ENCODE measurements at places on chromosomes 16 and 17.

DNA sequence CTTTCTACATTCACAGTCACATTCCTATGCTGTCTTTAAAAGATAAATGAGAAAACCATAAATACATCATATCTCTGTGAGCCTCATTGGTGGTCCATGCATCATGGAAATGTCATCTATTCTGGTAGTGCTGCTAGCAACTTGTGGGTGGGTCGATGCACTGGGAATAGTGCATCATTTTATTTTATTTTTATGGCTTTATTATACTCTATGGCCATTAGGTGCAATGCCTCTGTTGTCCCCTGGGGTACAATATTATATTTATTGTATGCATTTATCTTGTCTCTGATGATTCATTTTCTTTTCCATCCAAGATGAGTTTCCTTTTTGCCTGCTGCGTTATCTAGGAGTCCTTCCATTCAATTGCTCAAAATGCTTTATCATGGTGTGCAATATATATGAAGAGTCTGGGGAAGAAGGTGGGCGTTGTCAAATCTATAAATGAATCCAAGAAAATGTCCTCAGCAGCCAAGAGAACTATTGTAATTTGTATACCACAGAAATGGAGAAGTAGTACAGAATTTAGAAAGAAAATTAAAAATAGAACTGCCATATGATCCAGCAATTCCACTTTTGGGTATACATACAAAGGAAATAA is 324.0 kb downstream of the KCNJ2 start:
- DNase-seq = no peak

- no peak for DNase-seq
Measured at GRCh38 chr17:79835953-79836509, 3.2 kb downstream of the CBX4 start.

DNA sequence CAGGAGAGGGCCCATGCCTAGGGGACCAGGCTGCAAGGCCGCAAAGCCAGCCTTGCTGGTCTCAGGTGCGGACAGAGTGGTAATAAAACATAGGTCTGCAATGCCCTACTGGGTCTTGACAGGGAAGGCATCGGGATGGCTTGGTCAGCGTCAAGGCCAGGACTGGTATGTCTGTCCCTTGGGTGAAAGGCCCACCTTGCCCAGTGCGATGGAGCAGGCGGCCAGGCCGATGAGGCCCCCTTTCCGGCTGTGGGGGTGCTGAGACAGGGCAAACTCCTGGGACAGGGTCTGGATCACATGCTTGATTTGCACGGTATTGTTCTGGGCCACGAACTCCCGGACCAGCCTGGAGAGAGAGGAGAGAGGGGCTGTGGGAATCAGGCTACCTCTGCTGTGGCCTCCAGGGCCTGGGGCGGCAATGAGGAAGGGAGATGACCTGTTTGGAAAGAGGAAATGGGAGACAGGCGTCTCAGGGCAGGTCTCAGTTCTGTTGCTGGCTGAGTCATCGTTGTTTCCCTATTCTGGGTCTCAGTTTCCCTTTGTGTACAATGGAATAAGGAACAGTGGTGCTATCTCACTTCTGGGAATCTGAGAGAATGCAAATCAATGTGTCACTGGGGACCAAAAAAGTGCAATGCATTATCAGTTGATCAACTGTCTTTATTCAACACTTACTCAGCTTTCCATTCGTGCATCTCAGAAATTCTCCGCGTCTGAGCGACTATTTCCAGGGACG is 14.8 kb downstream of the VAC14 start:
- no peak for DNase-seq

DNA sequence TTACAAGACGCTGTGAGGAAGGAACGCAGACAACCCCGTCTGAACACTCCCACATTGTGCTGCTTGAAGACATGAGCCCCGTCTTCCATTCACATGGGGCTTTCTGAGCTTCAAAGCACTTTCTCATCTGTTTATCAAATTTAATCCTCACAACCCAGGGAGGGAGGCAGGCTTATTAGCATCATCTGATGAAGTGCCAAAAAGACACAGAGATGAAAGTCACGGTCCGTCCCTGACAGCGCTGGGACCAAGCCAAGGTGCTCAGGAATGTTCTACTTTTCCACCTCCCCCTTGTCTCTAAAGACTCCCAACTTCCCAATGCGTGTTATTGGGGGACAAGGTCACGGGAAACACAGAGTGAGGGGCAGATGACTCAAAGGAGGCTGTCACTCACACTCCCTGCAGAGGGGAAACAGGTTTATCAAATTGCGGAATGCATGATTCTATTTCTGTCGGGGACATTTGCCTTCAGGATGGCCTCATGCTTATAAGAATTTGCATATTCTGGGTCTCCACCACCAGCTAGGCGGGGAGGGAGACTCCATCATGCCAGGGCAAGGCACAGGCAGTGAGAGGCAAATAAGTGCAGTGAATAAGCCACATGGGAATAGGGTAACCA is 10.7 kb downstream of the XYLT1 start:
- DNase-seq = no peak

DNA sequence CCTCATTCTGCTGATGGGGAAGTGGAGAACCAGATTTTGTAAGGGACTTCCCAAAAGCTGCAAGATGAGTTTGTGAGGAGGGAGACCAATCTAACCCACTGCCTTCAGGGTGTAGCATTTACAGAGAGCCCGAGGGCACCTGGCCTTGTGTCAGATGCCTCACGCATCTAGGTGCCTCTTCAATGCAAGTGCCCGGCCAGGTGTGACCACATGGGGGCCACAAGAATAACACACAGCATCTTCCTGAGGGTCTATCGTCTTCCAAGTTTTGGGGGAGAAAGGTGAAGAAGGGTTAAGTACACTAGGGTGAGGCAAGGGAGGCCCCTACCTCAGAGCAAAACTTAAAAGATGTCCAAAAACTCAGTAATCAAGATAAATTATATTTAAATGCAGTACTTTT is 401.7 kb upstream of the CDH5 start:
- no peak for DNase-seq

DNA sequence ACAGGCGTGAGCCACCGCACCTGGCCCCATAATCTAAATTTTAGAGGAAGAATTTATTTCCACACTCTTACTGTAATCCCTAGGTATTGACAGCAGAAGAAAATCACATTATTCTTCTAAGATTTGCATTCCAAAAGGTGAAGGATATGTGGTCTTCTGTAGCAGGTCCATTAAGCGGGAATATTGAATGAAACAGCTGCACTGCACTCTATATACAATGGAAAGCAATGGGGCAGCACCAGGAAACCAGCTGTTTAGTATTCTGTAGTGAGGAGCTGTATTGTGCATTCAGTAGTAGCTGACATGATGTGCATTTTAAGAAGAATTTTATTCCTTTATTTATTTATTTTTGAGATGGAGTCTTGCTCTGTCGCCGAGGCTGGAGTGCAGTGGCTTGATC is 49.6 kb downstream of the PSMD12 start:
- DNase-seq = no peak

- no peak for DNase-seq
Measured at GRCh38 chr16:46920402-46921068, 36.4 kb downstream of the GPT2 start.

DNA sequence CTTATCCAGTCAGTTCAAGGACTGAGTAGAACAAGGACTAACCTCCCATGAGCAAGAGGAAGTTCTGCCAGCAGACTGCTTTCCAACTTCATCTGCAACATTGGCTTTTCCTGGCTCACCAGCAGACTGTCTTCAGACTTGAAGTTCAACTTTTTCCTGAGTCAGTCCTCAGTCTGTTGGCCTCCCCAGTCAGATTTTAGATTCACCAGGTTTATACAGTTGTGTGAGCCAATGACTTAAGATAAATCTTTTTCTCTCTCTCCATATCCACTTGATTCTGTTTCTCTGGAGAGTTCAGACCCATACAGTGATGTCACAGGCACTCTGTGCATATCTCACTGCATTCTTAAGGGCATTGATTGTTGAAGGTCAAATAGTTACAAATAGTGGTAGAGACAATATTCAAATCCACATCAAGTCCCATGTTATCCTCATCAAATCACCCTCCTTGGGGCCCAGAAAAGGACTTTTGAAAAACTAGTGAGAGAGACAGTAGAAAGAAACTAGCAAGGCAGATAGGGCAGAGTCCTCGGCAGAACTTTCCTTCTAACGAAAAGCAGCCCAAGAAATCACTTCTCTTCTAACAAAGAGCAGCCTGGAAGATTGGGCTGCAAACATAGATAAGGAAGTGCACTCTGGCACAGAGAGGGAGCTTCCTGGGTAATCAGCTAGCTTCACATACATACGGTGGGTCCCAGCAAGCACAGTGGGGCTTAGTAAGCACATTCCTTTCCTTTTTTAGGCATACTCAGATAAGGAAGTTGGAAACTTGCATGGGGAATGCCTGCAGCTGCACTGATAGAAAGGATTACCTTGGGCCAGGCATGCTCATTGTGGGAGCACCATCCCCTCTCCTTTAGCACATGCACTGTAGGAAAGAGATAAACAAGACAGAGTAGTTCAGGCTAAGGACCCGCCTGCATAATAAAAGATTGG is 132.3 kb upstream of the FAM20A start:
- no peak for DNase-seq

GRCh38 chr17:1736348-1737281 is 6.1 kb upstream of the SERPINF2 start:
- DNase-seq = no peak

GRCh38 chr17:35930211-35931065 is at the start of gene RDM1:
RDM1 (minus strand) TSS chr17:35930773; CDS start chr17:35930727, 46 bp downstream.
- no peak for DNase-seq

DNA sequence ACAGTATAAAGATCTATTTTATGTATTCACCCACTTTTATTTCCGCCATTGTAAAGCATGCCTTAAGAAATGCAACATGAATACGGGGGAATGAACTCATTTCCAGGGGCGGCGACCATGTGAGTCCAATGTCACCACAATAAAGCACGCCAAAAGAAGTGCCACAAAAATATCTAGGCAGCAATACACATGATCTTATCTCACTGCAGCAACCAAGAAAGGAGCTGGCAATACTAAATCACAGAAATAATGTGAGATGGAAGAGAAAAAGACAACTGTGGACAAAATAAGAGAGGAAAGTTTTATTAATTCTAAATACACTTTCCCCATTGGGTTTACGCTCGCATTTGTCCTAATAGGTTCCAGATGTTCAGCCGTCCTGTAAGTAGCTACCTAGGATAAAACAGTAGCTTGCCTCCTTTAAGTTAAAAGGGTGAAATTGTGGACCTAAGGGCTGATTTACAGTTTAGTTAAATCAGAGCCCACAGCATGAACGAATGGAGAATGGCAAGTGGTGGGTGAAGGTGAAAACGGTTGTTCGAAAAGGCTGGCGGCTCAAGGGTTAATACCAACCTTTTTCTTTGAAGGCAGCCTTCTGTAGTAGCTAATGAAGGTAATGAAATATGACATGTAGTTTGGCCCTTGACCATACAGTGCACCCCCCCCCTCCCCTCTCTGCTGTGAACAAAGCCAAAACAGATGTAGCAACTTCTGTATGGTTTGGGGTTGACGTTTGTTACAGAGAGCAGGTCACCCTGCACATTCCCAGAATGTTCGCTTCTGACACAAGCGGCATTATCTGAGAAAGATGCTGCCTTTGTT is 504.2 kb upstream of the PSMD7 start:
- DNase-seq = no peak

GRCh38 chr16:12802661-12803060 is 1.0 kb downstream of the CPPED1 start:
- DNase-seq = no peak

- DNase-seq = no peak
Measured at GRCh38 chr17:79844869-79845600, 5.8 kb upstream of the CBX4 start.

All from HS-27A (cell line).